SW480 (cell line): ENCODE measurements at places on chromosomes 4 and X.
A peak's percentile ranks its signal among the peaks of the same experiment; 100 is the strongest.

GRCh38 chrX:43963726-43964125 is 9.5 kb downstream of the NDP start:
- no peak for DNase-seq

- DNase-seq, result no peak
These were observed 317.4 kb downstream of the STIM2 start for GRCh38 chr4:27178061-27178460.

DNA sequence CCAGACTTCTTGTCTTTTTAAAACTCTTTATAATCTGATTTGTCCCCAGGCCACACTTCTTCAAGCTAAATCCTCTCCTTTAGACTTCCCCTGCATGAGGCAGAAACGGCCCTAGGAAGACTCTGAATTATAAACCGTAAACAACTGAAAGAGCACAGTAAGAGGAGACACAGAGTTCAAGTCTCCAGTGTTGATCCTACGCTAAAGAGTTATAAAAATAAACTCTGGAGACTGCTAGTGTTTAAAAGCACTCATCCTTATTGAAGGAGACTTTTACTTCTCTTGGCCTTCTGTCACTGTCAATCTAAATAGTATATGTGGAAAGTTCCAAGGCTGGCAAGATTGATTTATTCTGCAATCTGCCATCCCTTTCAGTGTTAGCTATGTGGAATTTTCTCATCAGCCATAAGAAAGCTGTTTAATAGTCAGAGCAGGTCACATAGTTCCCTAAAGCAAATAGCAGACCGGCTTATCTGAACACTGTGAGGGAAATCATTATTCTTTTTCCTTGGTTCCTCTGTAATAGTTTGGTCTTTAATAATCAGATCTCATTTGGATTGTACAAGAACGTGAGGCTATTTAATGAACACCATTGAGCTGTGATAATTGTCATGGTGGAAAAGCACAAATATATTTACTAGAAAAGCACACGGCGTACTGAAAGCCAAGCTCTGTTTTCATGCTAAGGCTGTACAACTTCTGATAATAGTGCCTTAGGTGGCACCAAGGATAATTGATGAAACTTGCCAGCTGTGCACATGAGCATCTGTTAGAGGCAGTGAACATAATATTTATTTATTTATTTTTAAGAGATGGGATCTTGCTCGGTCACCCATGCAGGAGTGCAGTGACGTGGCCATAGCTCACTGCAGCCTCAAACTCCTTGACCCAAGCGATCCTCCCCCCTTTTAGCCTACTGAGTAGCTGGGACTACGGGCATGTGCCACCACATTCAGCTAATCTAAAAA is 157.7 kb downstream of the CEP135 start:
- no peak for DNase-seq

- no peak for DNase-seq
These were observed 81.3 kb downstream of the FAM53A start for GRCh38 chr4:1602655-1603412.

GRCh38 chrX:151478058-151478457 is 81.1 kb downstream of the VMA21 start:
- DNase-seq, result no peak

DNA sequence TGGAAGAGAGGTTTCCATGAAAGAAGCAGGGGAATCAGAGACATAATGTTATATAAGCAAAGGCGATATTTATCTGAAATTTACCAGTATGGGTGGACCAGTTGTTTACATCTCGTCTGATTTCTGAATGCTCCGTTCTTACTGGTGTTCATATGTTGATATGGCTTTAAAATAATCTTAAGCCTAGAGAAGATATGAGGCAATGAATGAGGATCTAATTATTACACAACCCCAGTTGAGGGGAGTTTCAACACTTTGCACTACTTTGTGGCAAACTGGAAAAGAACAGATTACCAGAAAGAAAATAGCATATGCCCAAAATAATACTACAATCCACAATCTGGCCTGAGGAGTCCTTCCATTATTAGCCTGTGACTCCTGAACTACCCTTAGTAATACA is 263.3 kb upstream of the MAGEB2 start:
- no peak for DNase-seq

DNA sequence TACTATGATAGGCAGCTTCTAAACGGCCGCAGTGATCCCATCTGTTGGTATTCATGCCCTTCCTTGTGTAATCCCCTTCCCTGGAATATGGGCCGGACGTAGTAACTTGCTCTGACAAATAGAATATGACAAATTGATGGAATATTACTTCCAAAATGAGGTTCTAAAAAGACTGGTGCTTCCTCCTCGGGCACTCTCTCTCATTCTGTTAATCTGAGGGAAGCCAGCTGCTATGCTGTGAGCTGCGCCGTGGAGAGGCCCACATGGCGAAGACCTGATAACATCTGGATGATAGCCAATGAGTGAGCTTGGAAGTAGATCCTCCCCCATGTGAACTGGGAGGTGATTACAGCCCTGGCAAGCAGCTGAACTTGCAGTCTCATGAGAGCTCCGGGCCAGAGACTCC is 27.2 kb upstream of the SLC25A4 start:
- DNase-seq, result no peak

DNA sequence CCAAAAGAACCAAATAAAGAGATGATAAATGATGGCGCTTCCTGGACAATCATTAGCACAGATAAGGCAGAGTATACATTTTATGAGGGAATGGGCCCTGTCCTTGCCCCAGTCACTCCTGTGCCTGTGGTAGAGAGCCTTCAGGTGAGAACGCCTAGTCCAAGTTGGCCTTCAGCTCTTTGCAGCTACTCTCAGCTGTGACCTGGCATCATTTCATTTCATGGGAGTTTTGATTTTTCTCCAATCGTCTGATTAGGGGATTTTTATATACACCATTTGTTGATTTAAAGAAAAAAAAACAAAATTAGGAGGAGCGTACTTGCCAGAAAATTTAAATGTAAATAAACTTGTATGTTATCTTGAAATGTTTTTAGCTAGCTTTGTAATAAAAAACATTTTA is 60.4 kb downstream of the CCKAR start:
- no peak for DNase-seq

GRCh38 chrX:22300130-22300529 is 27.4 kb downstream of the CBLL2 start:
- DNase-seq, result peak; percentile 75

GRCh38 chrX:56796641-56797395 is 67.8 kb downstream of the NBDY start:
- DNase-seq, result no peak

GRCh38 chr4:62740296-62740695 is 1540.2 kb downstream of the ADGRL3 start:
- no peak for DNase-seq

DNA sequence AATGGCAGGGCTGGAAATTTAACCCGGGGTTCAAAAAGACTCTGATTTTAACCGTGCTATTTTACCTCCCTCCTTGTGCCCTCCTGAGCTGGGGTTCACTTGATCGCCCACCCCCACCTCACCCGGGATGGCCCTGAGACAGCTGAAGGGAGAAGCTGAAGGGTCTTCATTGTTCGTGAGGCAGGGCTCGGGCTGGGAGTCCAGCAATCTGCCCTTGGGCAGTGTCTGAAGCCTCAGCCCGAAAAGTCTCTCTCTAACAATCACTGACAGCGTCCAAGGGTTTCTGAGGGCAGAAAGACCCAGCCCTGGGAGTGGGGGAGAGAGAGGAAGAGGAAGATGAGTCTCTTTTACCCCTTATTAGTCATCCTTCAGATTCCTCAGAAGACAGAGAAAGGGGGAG is 39.4 kb upstream of the PHOX2B start:
- DNase-seq, result no peak

DNA sequence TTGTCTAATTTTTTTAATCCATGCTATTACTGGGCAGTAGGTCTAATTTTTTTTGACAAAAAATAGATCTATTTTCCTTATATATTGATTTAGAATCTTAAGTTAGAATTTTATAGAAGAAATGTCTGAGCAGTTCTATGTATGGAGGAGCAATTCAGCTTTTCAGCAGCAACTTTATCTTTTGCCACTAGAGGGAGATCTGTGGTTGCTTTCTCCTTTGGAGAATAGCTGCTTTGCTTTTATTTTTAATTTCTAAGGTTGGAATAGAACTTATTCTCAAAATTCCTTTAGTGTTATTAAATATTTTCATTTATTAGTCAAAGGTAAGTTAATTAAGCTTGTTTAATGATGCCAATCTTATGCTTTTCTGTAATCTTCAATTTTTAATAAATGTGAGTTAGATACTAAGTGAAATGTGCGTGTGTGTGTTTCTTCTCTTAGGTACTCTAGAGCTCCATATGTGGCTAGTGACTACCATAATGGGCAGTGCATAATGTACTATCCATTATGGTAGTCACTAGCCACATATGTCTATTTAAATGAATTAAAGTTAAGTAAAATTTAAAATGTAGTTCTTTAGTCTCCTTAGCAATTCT is 29.3 kb downstream of the FAM199X start:
- DNase-seq, result peak; percentile 6

DNA sequence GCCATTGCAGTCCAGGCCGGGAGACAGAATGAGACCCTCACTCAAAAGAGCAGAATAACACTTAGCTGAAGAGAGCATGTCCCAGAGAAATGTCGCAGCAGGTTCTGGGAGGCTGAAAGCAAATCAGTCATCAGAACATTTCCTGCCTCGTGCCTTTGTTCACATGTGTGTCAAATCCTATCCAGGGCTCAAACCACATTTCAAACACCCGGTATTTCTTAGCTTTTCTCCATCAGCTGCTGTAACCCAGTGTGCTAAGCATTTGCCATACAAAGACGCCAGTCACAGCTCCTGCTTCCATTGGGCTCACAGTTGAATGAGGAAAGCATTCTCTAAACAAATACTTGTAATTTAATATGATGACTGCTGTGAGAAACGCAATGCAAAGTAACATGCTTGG is 6.0 kb downstream of the PALLD start:
- no peak for DNase-seq

DNA sequence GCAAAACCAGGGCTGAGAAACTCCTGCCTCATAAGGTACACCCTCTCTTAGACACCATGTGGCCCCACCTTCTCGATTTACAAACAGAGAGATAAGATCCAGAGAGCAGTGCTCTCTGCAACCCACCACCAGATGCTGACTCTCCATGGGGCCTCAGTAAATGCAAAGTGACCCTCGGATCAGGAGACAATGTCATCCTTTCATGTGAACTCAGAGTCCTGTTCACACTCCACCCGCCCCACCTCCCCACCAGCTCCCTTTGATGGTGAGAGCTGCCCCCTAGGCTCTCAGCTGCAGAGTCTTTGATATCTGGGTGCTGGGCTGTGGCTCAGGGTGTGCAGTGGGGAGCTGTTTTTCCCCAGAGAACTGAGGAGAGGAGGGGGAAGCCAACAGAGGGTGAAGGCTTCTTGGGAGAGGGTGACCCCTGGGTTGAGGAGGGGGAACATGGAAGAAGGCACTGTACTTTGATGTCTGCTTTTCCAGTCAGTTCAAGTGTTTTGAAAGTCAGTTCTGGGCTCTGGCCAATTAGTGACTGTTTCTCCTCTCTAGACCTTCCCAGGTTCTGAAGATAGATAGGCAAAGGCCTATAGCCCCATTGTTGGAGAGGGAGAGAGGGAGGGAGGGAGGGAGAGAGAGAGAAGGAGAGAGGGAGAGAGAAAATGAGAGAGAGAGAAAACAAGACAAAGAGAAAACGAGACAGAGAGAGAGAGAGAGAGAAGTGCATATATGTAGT is 88.2 kb downstream of the SCD5 start:
- DNase-seq, result peak; percentile 46

DNA sequence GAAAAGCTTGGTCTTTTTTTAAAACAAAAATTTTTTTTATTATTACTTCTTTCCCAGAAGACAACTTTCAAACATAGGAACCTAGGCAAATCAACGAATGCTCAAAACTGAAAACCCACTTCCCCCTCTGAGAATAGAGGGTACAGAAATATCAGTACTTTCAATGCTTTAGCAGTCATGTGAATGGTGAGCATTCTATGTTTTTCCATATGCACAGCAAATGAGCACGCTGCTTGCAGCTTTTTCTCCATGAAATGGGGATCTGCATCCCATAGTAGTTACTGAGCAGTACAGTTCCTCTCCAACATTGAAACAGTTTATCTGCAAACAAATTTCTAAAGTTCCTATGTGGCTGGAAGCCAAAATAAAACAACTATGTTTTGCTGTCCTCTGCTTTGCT is 108.4 kb upstream of the BMP2K start:
- no peak for DNase-seq

GRCh38 chrX:100931218-100931924 is 2.7 kb upstream of the XKRX start:
- DNase-seq, result no peak

DNA sequence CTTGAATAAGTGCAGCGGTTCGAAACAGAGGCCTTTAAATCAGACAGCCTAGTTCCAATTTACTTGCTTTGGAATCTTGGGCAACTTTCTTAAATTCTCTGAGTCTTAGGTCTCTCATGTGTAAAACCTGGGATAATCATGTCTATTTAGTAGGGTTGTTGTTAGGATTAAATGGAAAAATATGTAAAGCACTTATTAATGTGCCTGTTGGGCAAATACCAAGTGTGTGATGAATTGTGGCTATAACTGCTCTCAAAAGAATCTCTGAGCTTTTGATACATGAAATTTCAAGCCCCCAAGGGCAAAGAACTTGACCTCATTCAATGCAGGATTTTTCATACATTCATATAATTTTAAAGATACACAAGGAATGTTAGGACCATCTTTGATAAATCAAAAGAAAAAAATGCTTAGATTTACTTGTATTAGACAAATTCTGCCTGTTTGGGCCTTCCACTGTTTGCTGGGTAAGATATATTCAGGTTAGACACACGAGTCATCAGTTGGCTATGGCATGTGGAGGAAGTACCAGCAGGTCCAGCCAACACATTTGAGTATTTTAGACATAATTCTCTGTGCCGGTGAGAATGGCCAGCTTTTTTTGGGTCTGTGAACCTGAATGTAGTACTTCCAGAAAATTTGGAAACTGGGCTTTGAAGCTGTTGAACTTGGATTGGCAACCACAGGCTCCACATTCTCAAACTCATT is 241.4 kb upstream of the CNKSR2 start:
- DNase-seq, result no peak

DNA sequence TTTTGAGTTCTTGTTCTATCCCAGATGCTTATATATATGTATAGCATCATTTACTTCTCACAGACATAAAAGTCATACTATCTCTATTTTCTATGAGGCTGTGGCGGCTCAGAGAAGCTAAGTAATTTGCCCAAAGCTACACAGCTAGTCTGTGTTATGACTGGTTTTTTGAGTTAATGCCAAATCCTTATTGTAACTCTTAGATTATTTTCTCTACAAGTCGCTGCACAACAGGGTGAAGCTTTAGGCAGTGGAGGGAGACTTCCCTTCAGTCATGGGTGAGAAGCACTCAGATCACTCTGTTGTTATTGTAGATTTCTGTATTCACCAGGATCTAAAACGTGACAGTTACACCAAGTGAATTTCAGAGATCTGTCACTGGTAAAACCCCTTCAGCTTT is 48.1 kb downstream of the WWC2 start:
- DNase-seq, result no peak

- DNase-seq, result no peak
These were observed 546.9 kb downstream of the BCOR start for GRCh38 chrX:39550795-39551361.
